ENCODE measurements at places on chromosomes 11 and 22. TPM values are rescaled to one million over a fixed set of nuclear protein-coding genes. Genes with fewer than 3 reads are reported as not detected.
A peak's percentile ranks its signal among the peaks of the same experiment; 100 is the strongest.

DNA sequence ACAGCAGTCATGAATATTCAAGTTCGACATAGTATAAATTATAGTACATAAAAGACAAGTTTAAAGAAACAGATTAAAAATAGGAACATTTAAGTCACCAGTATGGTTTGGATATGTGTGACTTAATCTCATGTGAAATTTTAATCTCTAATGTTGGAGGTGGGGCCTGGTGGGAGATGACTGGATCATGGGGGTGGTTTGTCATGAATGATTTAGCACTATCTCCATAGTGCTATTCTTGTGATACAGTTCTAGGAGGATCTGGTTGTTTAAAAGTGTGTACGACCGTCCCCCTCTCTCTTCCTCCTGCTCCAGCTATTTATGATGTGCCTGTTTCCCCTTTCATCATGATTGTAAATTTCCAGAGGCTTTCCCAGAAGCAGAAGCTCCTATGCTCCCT is 3.3 kb downstream of the KDM4E start:
- no peak overlapping the region for H3K4me3 ChIP-seq
- no peak overlapping the region for H3K27ac ChIP-seq
- peaks cover 9% of the 10 kb centered on the region for H3K27me3 ChIP-seq
- H3K4me1 ChIP-seq, result no peaks in the 10 kb centered on the region
- H3K36me3 ChIP-seq, result no peaks in the 10 kb centered on the region
- DNase-seq, result no peak

DNA sequence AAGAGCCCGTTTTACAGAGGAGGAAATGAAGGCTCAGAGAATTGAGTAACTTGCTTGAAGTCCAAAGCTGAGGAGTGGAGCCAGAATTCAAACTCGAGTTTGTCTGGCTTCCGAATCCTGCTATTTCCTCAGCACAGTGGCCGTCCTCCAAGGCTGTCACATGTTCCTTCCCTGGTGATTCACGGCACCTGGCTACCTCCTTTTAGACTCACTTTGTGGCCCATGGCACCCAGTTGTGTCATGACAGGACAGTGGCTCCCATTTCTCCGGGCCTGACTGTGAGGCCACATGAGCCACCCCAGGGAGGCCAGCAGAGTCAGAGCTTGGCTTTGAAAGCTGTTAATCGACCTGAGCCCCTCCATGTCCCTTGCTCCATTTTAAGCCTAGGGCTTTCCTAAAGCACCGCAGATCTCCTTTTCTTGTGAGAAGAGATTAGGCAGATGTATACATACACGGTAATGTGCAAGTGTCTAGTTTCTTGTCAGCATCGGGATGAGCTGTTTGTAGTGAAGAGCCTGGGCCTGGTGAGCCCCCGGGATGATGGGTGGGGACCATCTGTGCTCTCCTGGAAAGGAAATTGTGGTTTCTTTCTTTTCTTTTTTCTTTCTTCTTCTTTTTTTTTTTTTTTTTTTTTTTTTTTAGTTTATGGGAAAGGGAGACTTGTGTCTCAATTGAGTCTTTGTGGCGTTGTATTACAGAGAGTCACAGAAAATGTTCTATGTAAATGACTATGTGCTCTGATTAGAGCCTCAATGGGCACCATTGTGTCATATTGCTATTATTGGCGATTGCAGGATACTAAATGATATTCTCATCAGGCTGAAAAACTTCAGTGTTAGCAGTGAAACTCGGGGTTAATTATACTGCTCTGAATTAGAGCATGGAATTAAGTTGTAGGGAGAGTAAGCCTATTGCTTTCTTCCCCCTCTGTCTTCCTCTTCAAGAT is 54.8 kb downstream of the PTPRJ start:
- peak overlapping the region; percentile 37 for H3K4me3 ChIP-seq
- peaks cover 8% of the 10 kb centered on the region for H3K36me3 ChIP-seq
- peak overlapping the region; percentile 9 for H3K27ac ChIP-seq
- H3K4me1 ChIP-seq, result peaks cover 40% of the 10 kb centered on the region
- no peaks in the 10 kb centered on the region for H3K27me3 ChIP-seq
- no peak for DNase-seq

- no peak for DNase-seq
- no peaks in the 10 kb centered on the region for H3K27me3 ChIP-seq
- H3K36me3 ChIP-seq, result no peaks in the 10 kb centered on the region
- H3K27ac ChIP-seq, result no peak overlapping the region
Observed at GRCh38 chr11:121754598-121754997, 301.8 kb upstream of the SORL1-AS1 start.

DNA sequence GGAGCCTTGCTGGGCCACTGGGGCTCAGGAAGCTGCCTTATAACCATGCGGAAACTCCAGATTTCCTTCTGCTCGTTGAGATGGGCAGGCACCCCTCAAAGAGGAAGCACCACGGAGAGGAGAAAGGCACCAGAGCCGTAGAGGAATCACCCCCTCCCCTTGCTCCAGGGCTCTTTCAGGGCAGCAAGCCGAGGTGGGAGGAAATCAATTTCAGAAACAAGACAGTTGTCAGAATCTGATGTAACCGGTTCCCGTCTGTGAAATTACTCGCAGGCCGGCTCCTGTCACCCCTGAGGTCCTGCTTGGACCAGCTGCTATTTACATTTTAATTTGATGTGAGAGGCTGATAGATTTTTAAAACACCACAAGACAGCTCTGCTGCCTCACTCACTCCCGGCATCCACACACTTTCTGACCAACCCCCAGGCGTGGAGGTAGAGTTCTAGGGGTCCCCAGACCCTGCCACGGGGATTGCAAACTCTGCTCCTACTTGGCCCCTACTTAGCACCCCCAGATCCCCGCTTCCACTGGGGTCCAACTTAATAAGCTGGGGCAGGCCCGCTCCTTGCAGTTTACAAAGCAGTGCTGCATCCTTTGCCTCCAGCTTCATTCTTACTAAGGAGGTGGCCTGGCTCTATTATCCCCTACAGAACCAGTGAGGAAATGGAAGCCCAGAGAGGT is 162.5 kb downstream of the CEP164 start:
- H3K27ac ChIP-seq, result no peak overlapping the region
- peaks cover 63% of the 10 kb centered on the region for H3K27me3 ChIP-seq
- peak overlapping the region; percentile 33 for H3K4me3 ChIP-seq
- H3K36me3 ChIP-seq, result no peaks in the 10 kb centered on the region
- H3K4me1 ChIP-seq, result peaks cover 5% of the 10 kb centered on the region

DNA sequence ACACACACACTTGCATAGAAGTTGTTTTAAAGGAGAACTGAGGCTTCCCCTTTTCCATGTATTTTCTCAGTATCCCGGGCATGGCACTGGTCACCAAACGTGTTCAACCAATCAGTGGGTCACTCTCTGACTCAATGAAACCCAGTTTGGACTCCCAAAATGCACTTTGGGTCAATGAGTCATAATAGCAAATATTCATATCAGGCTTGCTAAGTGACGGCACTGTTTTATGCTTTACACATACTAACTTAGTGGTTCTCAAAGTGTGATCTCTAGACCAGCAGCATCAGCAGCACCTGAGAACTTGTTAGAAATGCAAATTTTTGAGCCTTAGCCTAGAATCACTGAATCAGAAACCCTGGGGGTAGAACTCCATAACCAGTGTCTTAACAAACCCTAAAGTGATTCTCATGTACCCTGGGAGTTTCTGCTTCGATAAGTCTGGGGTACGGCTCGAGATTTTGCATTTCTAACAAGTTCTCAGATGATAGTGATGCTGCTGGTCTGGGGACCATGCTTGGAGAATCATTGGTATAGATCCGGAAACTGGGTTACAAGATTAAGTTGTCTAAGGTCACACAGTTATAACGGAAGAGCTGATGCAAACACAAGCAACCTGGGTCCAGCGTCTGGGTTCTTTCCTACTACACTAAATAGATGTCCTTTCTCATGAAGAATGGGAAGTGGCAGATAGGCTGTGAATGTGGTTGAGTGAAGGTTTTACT is 35.6 kb downstream of the ETS1 start:
- no peaks in the 10 kb centered on the region for H3K27me3 ChIP-seq
- DNase-seq, result no peak
- H3K4me3 ChIP-seq, result peak overlapping the region; percentile 12
- peak overlapping the region; percentile 89 for H3K27ac ChIP-seq
- no peaks in the 10 kb centered on the region for H3K36me3 ChIP-seq

- peaks cover 19% of the 10 kb centered on the region for H3K4me1 ChIP-seq
- H3K36me3 ChIP-seq, result peaks cover 15% of the 10 kb centered on the region
Observed at GRCh38 chr11:116948391-116948790, 111.0 kb upstream of the APOA1 start.

DNA sequence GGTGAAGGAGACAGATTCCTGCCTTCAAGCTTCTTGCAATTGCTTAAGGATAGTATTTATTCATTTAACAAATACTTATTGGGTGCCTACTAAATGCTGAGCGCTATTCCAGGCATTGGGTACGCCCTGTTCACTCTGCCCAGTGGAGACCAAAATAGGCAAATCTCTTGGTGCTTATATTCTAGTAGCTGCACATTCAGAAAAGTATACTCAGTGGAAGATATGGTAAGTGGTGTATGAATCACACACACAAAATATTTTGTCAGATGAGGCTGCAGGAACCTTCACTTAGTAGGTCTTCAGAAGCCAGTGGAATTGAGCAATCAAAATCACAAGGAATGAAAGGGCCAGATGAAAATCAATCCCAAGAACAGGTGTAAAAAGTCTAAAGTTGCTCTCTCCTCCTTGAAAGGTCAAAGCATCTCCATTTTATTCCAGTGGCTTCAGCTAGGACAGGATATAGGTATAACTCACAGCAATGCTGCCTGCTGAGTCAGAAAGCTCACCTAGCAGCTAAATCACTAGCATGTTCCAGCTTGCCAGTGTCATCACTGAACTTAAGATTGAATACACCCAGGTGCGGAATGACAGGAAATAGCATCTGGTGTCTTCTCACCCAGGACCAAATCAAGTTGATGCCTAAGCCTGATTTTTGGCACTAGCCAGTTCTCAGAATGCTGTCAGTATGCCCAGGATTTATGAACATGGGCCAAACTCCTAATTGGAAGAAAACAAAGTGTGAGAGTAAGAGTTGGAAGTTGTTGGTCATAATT is 83.9 kb downstream of the AMOTL1 start:
- H3K4me3 ChIP-seq, result no peak overlapping the region
- H3K36me3 ChIP-seq, result peaks cover 6% of the 10 kb centered on the region
- no peak overlapping the region for H3K27ac ChIP-seq
- peaks cover 50% of the 10 kb centered on the region for H3K27me3 ChIP-seq

DNA sequence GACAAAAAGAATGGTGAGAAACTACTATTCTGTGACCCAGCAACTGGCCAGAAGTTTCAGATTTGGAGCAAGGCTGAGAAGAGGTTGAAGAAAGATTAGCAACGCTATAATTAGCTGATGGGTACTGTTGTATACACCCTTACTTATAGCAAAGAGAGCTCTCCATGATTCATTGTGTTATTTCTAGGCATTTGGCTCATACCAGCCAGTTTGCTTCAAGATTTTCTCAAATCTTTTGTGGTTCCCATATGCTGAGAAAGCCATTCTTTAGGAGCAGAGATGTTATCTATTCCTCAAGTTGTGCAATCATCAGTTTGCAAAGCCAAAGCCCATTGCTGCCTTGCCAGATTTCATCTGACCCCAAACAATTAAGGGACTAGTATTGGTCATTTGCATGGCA is 179.4 kb downstream of the ETS1 start:
- no peak overlapping the region for H3K4me3 ChIP-seq
- no peak for DNase-seq
- H3K27me3 ChIP-seq, result no peaks in the 10 kb centered on the region
- H3K36me3 ChIP-seq, result no peaks in the 10 kb centered on the region

DNA sequence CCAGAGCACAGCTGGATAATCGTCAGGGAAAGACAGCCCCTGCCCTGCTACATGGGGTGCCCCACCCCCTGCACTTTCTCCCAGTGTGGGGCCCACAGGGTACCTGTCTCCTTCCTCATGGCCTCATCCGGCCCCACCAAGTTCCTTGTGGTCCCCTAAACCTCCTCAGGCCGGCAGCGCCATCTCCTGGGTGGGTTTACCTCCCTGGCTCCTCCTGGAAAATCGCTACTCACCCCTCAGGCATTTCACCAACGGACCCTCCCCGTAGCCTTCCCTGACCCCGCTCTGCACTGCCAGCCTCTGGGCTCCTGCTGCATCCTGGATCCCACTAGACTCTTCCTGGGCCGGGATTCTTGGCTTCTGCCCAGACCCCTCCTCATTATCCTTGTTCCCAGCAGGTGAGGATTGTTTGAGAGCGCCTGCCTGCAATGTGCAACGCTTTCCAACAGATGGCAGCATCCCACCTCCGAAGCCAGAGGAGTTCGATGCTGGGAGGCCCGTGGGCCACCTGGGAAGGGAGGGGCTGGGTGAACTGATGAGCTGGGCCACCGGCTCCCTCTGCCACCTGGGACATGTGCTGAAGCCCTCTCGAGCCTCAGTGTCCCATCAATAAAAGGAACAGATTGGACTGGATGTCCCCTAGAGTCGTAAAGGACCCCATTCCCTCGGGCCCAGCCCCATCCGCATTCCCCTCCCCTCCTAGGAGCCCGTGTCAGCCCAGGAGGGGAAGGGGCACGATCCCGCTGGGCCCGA is 44.2 kb upstream of the TTLL12 start:
- H3K36me3 ChIP-seq, result no peaks in the 10 kb centered on the region
- H3K27ac ChIP-seq, result no peak overlapping the region

DNA sequence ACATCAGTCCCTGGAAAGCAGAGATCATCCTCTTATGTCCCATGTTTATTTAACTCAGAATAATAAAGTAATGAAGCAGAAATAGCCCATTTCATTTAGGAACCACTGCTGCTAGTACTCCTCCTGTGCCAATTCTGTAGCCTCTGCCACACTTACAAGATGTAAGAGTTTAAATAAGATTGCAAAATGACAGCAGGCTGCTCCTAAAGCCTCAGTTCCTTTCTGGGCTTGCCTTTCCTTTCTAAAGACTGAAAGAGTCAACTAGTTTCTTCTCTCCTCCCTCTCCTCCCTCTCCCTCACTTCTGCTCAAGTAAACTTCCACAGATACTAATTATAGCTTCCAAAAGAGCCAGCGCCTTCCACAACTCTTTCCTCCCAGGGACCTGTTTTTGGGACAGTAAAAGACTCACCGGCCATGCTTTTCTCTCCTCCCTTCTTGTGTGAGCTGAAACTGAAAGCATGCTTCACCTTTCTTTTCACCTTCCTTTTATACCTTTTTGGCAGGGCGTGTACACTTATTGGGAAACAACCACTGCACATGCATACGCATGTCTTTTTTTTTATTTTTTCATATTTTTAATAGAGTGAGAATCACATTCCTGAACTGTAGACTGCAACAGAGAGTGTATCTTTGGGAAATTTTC is 26.1 kb upstream of the CARD16 start:
- peaks cover 29% of the 10 kb centered on the region for H3K4me1 ChIP-seq
- H3K36me3 ChIP-seq, result peaks cover 7% of the 10 kb centered on the region
- H3K27ac ChIP-seq, result peak overlapping the region; percentile 93
- H3K4me3 ChIP-seq, result peak overlapping the region; percentile 93
- peaks cover 6% of the 10 kb centered on the region for H3K27me3 ChIP-seq

The CCDC117 gene
- 13.9 TPM for total RNA-seq
